Activated CD8-positive, alpha-beta T cell treated with anti-CD3 and anti-CD28 coated beads, Interleukin-2, amount 10 ng/mL, durations not matched to agents 7 days and 5 days (primary cell): ENCODE measurements at places on chromosomes 7 and 10. TPM values are rescaled to one million over a fixed set of nuclear protein-coding genes. Genes with fewer than 3 reads are reported as not detected.

Gene TWNK
- 11.8 TPM for total RNA-seq

Gene AKR1C1
- total RNA-seq = 0.83 TPM

Gene ATRNL1
- total RNA-seq = not detected

Gene TBXAS1
- 2.0 TPM for total RNA-seq

Gene NMT2
- 30.2 TPM for total RNA-seq
